ENCODE measurements at places on chromosomes 2 and 18.

DNA sequence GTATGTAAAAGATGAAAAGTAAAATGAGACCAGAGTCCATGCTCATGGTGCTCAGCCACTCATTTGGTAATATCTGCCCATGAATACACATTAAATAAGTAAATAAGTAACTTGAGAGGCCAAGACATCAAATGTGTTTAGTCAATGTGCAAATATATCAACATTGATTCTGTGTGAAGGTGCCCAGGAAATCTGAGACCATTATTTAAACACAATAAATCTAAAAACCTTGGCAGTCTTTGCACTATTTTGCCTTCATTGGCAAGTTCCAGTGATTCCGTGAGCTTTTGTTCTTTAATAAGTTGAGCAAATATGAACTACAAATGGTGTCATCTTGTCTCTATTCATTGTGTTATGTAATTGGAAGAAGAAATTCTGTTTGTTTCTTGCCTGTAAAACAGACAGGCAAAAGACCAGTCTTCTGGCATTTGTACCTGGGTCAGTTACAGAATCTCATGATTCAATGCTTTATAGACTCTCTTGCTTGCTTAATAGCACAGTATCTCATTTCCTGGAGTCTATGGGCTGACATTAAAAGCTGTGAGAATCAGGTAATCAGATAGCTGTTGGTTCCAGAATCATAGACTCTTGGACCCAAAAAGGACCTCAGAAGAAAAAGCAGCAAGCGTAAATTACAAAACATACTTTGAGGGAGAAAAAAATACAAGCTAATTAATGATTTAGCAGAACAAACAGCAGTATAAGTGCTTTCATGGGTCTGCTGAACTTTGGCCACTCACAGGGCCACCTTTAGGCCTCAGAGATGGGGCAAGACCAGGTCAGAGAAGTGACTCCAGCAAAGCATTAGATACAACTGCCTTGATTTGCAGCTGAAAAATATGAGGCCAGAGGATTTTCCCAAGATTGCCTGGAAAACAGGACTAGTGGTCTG, 20.0 kb upstream of the SERPINB3 start:
- no peak for DNase-seq

- no peak for DNase-seq
Measured at GRCh38 chr18:48374423-48375149, 34.6 kb downstream of the ZBTB7C start.

- no peak for DNase-seq
Measured at GRCh38 chr2:121501554-121501953, 29.1 kb upstream of the RNU4ATAC start.

GRCh38 chr18:43393174-43393573, 115.9 kb upstream of the SYT4 start:
- no peak for DNase-seq

DNA sequence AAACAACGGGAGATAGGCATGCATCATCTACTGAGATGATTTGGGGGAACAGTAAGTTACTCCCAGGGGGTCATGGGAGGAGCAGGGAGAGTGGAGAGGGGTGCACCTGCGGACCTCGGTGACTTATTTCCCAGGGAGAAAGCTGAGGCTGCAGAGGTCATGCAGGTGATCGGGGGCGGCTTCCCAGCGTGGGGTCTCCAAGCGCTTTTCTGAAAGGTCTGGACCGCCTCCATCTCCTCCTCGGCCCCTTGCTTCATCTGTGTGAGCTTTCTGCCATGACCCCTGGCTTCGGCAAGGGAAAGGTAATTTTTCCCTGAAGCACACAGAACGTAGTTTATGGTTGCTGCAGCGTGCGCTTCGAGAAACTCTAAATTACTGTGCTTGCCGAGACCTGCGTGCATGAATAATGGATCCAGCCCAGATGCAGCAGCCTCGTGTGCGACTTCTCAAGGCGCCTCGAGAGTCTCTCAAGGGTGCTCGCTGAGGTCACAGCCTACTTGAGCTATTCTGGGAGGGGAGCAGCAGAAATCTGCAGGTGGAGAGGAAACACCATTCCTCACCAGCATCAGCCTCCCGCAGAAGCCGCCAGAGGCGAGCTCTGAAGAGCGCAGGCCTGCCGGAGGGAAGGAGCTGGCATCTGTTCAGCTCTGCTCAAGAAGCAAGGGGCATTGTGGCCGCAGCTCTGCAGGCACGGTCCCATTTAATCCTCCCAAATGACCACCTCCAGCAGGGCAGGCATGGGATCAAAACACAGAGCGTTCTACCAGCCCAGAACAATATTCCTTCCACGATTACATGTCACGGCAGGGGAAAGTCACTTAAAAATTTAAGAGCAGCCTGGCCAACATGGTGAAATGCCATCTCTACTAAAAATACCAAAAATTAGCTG, 308.4 kb upstream of the MYT1L start:
- DNase-seq = no peak

DNA sequence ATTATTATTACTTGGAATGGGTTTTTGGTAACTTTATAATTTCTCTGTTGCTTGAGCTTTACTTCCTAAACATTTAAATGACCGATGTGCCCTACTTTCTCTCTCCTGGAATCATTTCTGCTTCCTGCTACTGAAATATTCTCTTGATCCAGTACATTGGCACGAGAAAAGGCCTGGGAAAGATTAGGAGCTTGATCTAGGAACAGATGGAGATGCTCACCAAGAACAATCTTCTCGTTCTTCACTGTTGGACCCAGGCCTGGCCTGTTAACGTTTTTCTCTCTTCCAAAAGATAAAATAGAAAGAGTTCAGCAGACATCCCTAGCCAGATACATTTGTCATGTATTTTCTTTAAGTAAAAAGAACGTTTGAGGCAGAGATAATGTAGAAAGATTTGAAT, 1356.8 kb upstream of the CRIM1 start:
- no peak for DNase-seq

DNA sequence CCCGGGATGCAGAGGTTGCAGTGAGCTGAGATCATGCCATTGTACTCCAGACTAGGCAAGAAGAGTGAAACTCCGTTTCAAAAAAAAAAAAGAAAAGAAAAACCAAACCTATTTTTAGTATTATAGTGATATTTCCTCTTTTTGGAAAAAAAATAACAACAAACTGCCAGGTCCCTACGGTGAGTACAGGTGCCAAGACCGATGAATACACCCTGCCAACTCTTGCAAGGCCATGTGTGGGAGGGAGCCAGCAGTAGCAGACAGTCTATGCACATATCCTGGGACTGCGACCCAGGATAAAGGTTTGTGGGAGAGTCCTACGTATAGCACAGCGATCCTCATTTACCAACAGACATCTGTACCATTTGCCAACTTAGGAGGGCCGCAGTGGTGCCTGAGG, 69.6 kb upstream of the DNMT3A start:
- no peak for DNase-seq

DNA sequence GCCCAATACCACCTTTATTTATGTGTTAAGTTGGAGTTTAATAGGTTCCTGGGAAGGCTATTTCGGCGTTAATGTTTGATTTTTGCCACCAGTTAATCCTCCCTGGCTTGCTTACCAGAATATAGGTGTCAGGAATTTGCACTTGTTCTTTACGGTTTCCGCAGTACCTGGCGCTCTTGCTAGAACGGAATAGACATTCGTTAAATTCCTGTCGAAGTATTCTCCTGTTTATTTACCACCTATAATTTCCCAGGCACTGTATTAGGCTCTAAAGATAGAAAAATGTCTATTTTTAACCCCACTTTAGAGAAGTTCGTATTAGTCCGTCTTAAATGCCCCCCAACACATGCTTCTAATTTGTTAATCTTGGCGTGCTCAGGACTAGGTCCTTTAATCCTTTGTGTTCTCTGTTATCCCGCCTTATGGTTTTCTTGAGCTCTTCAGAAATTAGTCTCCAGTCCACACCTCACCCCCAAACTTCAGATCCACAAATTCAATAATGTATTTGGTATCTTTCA, 575 bp downstream of the CCDC150 start:
- peak; percentile 3 for DNase-seq

GRCh38 chr2:217849154-217849975, 153.4 kb downstream of the TNS1 start:
- no peak for DNase-seq

- DNase-seq = no peak
Measured at GRCh38 chr18:77433076-77433475, 183.4 kb downstream of the GALR1 start.

GRCh38 chr18:75638223-75638775, 210.8 kb upstream of the SMIM21 start:
- peak; percentile 68 for DNase-seq

GRCh38 chr2:119389615-119390306, 23.0 kb downstream of the DBI start:
- peak; percentile 52 for DNase-seq

DNA sequence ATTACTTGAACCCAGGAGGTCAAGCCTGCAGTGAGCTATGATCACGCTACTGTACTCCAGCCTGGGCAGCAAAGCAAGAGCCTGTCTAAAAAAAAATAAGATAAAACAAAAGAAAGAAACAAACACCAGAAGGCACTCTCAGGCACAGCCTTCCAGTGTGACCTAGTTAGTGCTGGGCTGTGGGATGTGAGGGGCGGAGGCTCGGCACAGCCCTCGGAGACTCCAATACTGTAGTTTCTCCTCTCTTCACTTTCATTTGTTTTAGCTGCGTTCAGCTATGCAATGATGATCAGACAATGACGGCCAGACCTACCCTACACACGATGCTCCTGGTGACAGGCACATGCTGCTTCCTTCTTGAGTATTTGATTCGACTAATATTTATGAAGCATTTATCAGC, 127.7 kb downstream of the SOCS6 start:
- no peak for DNase-seq

GRCh38 chr2:16860627-16861026, 195.0 kb upstream of the CYRIA start:
- DNase-seq = peak; percentile 35

DNA sequence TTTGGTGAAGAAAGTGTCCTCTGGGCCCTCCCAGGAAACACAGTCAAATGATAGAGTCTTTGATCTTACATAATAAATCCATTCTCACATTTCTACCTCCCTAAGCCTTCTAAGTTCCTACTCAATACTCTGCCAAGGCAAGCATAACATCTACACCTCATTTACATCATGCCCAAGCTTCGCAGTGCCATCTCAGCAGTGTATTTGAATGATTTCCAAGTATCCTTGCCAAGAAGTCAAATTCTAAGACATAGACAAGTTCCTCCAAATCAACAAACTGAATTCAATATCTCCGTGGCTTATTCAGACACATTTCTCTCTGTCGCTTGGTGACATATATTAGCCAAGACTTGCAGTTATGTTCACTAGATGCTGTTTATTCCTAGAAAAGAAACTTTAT, 8.1 kb upstream of the MLPH start:
- DNase-seq = no peak

DNA sequence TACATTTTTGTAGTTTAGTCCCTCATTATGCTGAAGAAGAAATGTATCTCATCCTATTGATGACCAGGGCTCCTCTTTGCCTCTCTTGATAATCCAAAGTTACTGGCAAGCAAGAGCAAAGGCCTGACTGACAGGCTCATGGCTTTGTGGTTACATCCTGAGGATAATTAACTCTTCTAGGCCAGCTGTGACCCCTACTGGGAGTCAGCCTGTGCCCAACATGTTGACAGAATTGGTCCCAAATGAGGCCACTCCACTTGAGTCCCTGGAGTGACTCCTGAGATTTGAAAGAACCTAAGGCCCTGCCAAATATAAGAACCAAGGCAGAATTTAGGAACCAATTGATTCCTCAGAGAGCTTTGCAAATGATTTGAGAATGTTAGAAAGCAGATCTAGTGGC, 973.8 kb upstream of the CELF4 start:
- DNase-seq = no peak

GRCh38 chr18:27049969-27050368, 135.1 kb downstream of the CHST9 start:
- no peak for DNase-seq

GRCh38 chr2:19216676-19217602, 141.5 kb downstream of the OSR1 start:
- DNase-seq = no peak
